ENCODE measurements at places on chromosomes 16 and 17.

GRCh38 chr16:72241930-72242329, 70.0 kb upstream of the PMFBP1 start:
- DNase-seq: no peak

- no peak for DNase-seq
Measured at GRCh38 chr17:33870936-33871335, 384.1 kb upstream of the CCL2 start.

- no peak for DNase-seq
Measured at GRCh38 chr17:11580677-11581076, 17.6 kb upstream of the DNAH9 start.

DNA sequence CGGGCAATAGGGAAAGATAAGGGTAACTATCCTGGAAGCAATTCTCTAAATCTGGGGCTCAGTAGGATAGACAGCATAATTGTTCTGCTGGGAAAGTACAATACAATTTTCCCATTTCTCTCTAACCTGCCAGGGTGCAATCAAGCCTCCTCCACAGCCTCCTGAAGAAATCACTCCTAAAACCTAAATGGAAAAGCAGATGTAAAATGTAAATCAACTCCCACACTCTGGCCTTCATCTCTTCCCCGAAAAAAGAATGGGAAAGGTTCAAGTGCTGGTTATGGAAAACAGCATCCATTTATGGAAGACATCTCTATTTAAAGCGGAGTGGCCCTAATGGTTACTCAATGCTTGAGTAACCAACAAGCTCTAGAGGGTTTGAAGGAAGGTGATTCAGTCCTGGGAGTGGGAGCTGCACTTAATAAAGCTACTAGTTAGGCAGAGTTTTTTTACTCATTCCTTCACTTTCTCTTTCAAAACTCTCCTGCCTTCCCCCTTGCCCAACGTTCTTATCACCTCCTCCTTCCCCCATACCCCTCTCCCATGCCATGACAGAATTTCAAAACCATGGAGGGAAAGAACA, 5.1 kb downstream of the MMD start:
- DNase-seq: no peak

GRCh38 chr17:17356931-17357270, 53.7 kb downstream of the NT5M start:
- DNase-seq: no peak

- DNase-seq: no peak
Measured at GRCh38 chr16:2925951-2926649, 14.4 kb downstream of the FLYWCH1 start.

- DNase-seq: no peak
Measured at GRCh38 chr16:1275791-1276579, 20.1 kb downstream of the TPSD1 start.

GRCh38 chr17:7323731-7324437, 5.3 kb downstream of the NEURL4 start:
- DNase-seq: peak; percentile 50

DNA sequence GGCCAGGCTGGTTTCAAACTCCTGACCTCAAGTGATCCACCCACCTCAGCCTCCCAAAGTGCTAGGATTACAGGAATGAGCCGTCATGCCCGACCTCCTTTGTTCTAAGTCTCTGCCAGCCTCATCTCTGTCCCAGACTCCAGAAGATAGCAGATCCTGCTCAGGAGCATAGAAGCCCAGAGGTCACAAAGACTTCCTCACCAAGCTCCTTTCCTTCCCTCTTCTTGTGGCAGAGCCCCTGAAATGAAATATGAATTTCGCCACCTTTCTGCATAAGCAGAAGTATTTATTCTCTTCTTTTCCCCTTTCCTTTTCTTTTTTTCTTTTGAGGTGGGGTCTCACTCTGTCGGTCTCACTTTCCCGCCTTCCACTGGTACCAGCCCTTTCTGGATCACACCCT, 11.5 kb upstream of the PIPOX start:
- no peak for DNase-seq

DNA sequence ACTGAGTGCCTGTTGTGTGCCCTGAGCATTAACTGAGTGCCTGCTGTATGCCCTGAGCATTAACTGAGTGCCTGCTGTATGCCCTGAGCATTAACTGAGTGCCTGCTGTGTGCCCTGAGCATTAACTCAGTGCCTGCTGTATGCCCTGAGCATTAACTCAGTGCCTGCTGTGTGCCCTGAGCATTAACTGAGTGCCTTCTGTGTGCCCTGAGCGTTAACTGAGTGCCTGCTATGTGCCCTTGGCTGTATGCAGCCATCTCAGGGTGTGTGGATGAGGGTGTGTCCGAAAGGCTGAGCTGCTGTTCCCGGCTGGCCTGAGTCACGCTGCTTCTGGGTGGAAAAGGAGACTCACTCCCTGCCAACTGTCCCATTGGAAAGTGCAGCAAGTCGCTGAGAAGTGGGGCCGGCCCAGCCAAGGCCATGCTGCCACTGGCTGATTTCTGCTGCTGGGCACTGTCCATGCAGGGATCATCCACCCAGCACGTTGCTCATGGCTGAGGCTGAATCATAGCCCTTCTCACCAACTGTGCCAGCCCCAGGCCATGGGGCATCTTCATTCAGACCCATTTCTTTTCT, 113.8 kb downstream of the OR1D5 start:
- no peak for DNase-seq

DNA sequence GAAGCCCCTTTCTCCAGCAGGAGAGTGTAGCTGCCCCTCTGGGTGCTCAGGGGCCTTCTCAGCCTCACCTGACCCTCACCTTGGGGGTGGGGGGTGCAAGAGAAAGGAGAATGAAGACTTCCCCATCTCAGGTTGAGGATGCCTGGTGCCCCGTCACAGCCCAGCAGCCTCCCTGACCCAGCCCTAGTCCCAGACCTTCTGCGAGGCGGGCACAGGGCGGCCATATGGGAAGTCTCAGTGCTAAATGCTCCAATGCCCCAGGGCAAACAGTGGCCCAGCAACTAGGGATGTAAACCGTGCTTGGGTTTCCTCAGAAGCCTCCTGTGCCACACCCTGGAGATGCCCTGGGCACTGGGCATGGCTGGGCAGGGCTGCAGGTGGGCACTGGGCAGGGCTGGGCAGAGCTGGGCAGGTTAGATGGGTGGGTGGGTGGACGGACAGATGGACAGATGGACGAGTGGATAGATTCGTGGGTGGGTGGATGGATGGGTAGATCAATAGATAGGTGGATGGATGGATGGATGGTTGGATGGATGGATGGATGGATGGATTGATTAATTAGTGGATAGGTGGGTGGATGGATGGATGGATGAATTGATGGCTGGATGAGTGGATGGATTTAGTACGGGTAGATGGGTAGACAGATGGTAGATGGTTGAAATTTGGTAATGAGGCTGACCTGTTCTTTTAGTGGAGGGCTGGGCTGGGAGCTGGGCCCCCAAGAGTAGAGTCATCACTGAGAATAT, 16.8 kb downstream of the TPSD1 start:
- DNase-seq: no peak

DNA sequence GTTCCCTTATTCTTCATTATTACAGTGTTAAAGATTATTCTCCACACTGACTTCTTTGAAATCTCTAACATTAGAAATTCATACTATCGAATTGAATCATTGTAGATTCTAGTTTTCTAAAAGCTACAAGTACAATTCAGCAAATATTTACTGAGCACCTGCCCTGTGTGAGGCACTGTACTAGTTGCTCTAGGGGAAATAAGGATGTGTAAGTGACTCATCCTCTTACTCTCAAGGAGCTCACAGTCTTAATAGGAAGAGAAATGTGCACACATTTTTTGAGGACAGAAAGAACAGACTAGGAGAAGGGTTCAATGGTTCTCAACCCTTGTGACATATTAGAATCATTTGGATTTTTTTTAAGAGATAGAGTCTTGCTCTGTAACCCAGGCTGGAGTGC, 7.7 kb upstream of the SLFN12L start:
- no peak for DNase-seq

GRCh38 chr17:51770027-51770759, 388.3 kb downstream of the CA10 start:
- DNase-seq: no peak

GRCh38 chr17:71338396-71338795, 782.4 kb upstream of the SOX9 start:
- no peak for DNase-seq

DNA sequence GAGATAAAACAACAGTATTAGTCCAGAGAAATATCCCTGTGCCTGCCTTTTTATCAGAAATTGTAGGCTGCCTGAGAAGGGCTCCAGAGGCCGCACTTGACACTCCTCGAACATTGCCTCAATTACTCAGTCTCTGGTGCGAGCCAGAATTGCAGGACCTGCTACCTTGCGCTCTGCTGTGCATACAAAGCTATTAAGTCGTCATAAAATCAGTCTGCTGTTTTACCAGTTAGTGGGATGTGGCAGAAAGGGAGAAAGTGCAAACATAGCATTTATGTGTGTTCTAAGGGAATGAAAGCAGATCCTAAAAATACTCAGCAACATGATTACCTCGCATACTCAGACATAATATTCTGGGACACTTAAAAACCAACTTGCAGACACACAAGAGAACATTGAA, 70.6 kb downstream of the TMC6 start:
- DNase-seq: no peak

DNA sequence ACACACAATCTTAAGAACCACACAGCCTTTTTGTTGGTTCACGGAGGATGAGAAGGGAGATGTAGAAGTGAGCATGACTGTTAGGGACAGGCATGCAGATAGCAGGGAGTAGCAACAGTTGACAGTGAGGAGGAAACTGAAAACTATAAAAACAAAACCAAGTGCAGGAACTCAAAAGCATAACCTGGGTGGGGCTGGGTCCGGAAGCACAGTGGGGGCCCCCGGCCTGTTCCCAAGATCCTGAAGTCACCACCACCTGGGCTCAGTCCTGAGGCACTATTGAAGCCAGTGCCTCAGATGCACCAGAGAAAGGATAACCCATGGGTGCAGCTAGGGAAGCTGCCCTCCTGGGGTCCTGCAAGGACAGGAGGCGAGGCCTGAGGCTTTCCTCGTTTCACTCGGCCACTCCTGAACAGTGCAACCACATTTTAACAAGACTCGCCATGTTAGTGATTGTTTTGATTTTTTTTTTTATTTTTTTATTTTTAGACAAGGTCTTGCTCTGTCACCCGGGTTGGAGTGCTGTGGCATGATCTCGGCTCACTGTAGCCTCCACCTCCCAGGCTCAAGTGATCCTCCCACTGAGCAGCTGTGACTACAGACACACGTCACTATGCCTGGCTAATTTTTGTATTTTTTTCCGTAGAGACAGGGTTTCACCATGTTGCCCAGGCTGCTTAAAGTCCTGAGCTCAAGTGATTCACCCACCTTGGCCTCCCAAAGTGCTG, 27.7 kb upstream of the CBX4 start:
- no peak for DNase-seq

DNA sequence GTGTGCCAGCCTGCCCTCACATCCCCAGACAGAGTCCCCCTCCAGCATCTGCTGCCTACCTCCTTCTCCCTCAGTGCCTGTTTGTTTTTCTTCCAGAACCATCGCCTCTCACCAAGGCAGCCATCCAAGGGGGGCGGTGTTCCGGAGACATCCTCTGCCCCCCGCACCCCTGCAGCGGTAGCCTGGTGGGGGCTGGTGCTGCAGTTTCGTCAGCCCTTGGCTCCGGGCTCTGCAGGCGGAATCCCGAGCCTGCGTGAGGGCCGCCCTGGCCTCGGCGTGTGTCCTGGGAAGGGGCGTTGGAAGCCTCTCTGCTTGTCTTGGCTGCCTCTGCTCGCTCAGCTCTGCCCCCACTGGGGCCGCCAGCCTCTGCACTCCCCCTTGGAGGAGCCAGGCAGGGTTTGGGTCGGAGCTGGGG, 126.0 kb upstream of the CIBAR2 start:
- no peak for DNase-seq

DNA sequence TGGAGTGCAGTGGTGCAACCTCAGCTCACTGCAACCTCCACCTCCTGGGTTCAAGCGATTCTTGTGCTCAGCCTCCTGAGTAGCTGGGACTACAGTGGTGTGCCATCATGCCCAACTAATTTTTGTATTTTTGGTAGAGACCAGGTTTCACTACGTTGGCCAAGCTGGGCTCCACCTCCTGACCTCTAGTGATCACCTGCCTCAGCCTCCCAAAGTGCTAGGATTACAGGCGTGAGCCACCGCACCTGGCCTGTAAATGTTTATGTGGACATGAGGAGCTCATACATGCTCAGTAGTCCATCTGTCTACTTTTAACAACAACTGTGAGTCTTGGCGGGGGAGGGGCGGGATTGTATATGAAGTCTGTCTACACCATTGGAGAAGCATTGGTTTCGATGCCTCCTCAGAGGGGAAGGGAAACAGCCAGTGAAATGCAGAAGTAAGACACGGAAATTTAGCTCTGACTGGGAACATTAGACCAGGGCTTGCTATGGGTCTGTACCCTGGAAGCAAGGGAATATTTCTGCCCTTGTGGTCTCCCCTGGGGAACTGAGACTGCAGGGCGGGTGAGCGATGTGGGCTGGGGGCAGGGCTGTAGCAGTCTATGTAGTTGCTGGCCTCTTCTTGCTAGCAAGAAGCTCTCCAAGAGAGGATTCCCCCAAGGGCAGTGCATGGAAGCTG, 9.3 kb downstream of the NUBP1 start:
- DNase-seq: no peak

DNA sequence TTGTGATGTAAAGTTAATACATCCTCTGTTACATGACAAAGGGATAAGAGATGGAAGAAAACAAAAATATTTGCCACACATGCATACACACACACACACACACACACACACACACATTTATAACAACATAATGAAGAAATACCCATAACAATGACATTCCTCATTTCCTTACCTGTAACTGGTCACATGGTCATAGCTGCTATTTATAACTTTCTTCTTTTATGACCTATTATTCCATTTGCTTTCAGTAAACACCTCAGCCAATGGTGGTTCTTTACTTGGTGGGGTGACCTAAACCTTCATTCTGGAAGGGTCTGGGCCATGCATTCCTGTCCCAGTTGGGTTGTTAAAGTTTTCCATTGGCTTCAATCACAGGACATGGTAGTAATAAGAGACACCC, 5.3 kb downstream of the MT2A start:
- no peak for DNase-seq

- DNase-seq: no peak
Measured at GRCh38 chr16:54070789-54071343, 215.7 kb downstream of the IRX3 start.

DNA sequence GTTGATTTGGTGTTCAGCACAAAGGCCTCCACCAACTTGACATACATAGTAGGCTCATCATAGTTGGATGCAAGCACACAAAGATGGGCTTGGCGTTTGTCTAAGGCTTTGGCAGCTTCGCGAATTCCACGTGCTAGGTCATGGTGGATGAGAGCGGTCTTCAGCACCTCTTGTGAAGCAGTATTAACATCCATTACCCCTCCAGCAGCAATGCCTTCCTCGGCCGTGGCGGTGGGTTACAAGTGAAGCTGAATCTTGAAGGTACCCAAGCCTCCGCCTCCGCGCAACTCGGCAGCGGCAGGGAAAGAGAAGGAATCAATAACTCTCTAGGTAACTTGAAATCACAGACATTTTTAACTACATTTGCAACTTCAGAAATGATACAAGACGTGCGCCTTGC, 1.1 kb upstream of the PELP1 start:
- DNase-seq: no peak
